Stimulated activated CD4-positive, alpha-beta T cell treated with anti-CD3 and anti-CD28 coated beads, TNF-alpha, amount 100 ng/mL, for 48 hours (primary cell): ENCODE measurements at places on chromosomes 6 and 20.

DNA sequence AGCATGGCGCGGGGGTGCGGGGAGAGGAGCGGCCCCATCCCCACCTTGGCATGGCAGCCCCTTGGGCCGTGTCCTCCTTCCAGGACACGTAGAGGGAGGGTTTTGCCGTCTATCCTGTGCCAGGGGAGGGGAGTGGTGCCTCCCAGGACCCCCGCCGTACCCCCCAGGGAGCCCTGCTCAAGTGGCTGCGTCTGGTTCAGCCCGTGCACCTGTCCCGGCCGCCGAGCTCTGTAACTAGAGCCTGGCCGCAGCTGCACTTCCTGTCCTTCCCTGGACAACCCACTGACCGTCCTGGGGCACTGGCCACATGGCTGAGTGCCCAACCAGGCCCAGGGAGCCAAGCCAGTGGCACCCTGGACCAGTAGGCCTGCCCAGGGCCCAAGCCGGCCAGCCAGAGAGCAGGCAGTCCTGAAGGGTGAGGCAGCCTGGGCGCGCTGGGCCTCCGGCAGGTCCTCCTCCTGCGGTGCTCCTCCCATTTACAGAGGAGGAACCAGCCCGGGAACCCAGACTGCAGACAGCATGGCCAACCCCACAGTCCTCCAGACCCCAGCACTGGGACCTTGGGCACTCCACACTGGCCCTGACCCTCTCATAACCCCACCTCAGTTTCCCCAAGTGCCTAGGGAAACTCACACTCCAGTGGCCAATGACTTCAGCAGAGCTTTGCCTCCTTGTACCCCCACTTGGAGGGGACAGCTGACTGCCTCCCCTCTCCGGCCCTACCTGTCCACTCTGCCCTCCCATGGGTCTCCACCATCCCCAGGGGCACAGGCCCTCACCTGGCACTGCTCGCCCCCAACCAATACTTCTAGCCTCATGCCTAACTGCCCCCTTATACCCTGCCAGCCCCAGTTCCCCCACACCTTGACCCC lies 8.7 kb downstream of the LAMA5 start:
- DNase-seq, result no peak

DNA sequence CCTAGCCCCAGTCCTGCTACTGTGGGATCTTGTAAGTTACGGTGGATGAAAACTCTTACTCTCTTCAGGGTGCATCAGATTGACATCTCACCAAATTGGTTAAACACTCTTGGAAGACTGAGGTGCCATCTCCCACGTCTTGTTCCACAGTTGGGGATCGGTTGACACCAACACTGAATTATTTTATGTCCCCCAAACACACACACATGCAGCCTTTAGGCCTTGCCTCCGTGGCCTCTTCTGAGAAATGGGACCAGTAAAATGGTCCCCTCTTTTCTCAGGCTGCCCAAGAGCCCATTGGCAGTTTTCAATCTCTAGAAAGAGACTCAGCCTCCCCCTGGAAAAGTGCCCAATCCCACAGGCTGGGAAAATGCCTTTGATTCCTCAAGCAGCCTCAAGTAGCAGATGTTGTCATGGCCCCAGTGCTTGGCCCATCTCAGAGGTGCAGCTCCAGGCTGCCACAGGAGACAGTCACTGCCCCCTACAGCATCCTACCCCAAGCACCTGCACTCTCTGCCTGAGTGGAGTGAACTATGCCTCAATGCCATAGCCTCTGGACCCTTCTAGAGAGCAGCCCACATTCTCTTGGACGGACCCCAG lies 163.9 kb downstream of the ANKRD60 start:
- no peak for DNase-seq

DNA sequence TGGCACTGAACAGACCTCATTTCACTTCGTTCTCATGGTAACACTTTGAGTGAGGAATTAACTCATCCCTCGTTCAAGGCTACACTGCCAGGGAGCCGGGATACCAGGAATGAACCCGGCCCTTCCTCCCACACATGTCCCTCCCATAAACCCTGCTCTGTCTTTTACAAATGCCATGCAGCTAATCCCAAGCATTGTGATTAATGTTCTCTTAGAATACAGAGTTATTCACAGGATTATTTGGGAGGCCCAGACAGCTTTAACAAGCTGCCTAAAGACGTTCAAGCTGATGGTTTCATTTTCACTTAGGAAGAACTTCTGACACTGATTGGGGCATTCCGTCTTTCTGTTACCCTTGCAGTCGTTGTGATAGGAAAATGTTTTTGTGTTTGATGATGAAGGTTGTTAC lies 42.5 kb upstream of the CD83 start:
- DNase-seq, result no peak

DNA sequence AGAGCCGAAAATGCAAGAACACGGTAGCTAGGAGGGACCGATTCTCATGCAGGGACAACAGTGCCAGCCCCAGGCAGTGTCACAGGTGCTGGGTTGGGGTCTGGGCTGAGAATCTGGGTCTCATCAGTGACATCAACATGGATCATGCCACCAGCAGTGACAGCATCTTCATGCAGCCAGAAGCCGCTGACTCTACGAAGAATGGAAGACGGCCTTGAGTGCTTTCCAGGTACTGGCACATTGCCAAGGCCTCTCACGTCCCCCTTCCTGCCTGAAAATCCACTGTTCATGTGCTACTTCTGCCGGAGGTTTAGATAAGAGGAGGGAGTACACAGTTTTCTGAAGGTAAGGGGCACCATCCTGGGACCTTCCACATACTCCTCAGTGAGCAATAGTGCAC lies 141.1 kb upstream of the FOXQ1 start:
- no peak for DNase-seq
